ENCODE measurements at places on chromosomes 6 and 20.
A peak's percentile ranks its signal among the peaks of the same experiment; 100 is the strongest.

DNA sequence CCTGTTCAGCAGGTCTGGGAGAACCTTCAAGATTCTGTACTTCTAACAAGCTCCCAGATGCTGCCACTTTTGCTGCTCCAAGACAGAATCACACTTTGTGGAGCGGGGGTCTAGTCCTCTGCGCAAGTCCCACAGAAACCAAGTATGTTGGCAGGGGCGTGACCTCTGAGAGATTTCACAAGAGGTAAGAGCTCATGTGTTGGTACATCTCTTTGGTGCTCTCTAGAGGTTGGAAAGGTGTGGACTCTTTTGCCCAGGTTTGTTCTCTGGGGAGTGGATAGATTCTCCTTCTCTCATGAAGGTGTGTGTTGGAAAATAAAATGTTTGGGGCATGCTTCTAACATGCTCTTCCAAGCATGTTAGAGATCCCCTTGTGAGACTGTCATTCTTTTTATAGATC lies 340.9 kb upstream of the IRAK1BP1 start:
- H3K4me1 ChIP-seq, result no peaks in the 10 kb centered on the region
- no peak for DNase-seq
- H3K36me3 ChIP-seq, result no peaks in the 10 kb centered on the region
- H3K27me3 ChIP-seq, result no peaks in the 10 kb centered on the region
- H3K27ac ChIP-seq, result no peak overlapping the region

DNA sequence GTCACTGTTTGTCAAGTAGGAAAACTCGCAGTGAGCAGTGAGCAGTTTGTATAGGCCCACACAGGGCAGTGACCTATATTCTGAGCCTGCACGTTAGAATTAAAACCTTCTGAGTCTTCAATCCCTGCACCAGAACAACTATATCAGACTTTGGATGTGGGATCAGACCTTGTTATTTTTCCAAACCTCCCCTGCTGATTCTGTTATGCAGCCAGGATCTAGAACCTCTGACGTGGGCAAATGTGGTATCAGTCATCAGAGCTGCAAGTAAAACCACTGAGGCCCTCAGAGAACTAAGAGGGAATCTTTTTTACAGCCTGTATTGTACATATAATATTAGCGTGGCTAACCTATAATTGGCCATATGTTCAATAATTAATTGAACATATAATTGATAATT lies 32.0 kb upstream of the AKAP7 start:
- H3K4me3 ChIP-seq, result no peak overlapping the region
- no peaks in the 10 kb centered on the region for H3K36me3 ChIP-seq
- H3K4me1 ChIP-seq, result no peaks in the 10 kb centered on the region
- no peak overlapping the region for H3K27ac ChIP-seq

GRCh38 chr20:40578961-40579360 lies 110.1 kb downstream of the MAFB start:
- H3K36me3 ChIP-seq, result no peaks in the 10 kb centered on the region
- H3K27ac ChIP-seq, result no peak overlapping the region
- H3K27me3 ChIP-seq, result peaks cover 11% of the 10 kb centered on the region
- H3K4me3 ChIP-seq, result no peak overlapping the region

DNA sequence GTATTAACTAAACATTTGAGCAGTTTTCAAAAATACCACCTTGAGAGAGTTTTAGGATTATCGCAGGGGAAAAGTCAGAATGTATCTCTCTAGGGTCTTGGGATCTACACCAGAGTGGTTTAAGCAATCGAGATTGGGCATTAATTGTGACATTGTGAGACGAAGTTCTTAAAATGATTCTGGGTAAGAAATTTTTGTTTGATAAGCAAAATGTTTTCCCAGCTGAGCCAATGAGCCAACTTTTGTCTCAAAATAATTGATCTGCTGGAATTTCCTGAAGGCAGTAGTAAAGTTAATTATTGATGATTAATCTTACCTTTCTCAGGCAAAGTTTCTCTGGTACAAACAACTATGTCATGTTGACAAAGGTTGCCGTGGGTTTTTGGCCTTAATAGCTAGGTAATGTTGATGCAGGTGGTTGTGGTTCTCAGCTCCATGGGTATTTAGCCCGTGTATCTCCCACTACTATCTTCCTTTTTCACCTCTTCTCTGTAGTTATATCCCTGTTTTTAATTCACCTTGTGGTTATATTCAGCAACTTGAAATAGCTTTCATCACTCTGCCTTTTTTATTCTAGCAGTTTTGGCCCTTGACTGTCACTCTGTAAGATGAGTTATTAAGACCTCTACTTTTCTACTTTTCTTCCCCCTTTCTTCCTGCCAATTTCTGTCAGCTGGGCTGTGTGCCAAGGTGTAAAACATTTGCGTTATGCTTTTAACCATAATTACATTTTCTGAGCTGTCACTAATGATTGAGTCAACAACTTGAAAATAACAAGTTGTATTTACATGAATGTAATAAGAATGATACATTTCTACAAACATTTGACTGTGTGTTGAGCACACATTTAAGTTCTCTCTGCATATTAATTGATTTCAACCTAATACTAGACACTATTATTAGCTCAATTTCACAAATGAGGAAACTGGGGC lies 368.3 kb upstream of the BTBD3 start:
- DNase-seq, result no peak
- H3K36me3 ChIP-seq, result no peaks in the 10 kb centered on the region
- no peaks in the 10 kb centered on the region for H3K27me3 ChIP-seq
- no peak overlapping the region for H3K4me3 ChIP-seq
- H3K27ac ChIP-seq, result no peak overlapping the region
- no peaks in the 10 kb centered on the region for H3K4me1 ChIP-seq

- H3K27ac ChIP-seq, result peak overlapping the region; percentile 37
- peaks cover 3% of the 10 kb centered on the region for H3K36me3 ChIP-seq
- H3K27me3 ChIP-seq, result peaks cover 8% of the 10 kb centered on the region
- H3K4me3 ChIP-seq, result no peak overlapping the region
These were observed 7.6 kb downstream of the TREM1 start for GRCh38 chr6:41278699-41279405.

Data from activated naive CD8-positive, alpha-beta T cell treated with anti-CD3 and anti-CD28 coated beads, Interleukin-2, amount 10 ng/mL, durations not matched to agents 7 days and 5 days (primary cell).